ENCODE measurements at places on chromosomes 1 and 21.

DNA sequence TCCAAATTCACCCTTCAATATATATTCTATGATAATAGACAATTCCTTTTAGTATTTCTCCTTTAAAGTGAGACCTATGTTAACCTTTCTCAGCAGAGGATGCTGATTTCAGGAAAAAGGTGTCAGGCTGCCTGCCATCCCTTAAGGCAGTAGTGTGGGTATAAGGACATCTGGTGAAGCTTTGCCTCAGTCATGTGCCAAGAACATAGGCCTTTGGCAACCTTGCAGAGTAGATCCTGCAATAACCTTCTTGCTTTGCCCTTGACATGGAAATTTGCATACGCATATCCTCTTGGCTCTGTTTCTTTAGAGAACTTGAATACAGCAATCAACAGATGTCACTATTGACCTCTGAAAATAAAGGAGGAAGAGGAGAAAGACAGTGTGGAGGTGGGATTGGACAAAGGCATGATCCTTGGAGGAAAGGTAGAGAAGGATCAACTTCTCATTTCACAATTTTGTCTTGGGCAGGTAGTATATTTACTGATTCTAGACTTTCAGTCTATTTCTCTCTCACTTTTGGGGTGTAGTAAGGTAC lies 21.1 kb upstream of the ZRANB2 start:
- DNase-seq: no peak

GRCh38 chr1:7236844-7237515 lies 451.7 kb downstream of the CAMTA1 start:
- no peak for DNase-seq

DNA sequence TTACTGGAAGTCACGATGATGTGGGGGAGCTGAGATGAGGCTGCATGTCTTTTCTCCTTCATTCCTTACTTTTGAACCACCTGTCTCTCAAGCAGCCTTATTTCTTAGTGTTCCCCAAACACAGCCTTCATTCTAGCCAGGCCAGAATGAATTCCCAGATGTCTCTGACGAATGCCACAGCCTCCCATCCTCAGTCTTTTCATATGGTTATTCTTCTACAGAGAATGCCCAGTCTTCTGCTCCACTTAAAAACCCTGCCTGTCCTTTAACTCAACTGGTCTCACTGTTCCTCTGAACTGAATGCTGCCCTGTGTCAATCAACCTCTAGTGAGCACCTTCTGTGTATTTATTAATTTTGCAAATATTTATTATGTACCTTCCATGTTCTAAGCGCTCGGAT lies 156.2 kb downstream of the PLA2G4A start:
- DNase-seq: no peak

DNA sequence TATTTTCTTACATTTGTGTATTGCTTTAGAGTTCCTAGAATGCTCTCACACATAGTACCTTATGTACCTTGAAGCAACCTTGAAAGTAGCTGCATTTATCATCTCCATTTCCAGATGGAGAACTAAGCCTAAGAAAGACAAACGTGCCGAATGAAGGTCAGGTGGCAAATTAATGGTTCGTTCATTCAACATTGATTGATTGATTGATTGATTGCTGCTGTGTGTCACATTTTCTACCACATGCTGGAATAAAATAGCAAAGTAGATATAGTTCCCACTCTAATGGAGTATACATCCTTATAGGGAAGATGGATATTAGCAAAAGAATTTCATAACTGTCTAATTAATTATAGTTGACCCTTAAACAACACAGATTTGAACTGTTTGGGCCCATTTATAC lies 172.2 kb downstream of the SDCCAG8 start:
- DNase-seq: no peak

DNA sequence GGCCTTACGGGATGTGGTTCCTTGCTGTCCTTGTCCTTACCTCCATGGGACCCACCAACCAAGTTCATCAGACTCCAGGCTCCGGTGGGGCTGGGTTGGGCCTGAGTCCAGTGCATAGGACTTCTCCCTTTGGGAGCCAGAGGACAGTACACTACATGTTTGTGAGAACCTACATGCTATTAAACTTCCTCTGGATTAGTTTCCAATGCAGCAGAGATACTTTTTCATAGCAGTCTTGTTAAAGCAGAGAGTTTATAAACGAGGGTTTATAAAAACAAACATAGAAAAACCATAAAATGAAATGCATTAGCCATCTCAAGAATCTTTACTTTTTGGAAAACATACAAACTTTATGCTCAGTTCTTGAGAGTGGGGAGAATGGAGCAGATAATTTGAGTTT lies 33.4 kb downstream of the INKA2 start:
- DNase-seq: no peak

DNA sequence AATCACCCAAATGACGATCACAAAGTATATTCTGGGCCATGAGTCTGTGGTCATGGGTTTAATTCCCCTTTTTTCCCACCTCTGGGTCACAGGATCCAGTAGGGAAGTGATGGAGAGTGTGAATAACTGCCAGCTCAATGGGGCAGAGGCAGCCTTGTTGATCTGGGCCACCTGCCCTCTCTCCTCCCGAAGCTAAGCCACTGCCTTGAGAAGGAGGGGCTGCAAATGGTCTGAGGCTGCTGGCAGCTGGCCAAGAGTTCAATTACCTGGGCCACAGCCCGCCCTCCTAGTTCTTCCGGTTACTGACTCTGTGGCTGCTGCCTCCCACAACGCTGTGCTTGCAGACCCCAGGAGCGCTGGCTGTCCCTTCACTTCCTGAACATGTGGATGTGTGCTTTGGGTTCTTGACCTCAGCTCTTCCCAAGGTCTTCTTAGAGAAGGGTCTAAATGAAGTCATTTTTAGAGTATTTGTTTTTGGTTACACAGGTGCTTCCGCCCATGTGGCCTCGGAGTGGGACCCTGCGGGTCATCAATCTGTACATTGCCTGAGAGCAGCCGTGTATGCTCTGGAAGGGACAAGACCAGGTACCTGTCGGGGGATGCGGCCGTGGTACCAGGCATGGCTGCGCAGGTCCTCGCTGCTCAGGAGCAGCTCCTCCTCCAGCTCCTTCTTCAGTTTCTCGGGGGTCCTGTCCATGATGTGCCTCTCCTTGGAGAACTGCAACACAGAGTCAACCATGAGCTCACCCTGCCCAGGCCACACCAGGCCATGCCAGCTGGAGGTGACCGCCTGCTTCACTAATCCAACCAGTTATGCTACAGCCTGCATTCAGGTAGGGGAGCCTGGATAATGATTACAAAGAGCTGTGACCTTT lies 89.7 kb downstream of the BCAR3 start:
- no peak for DNase-seq

- DNase-seq: no peak
Observed at GRCh38 chr1:184465489-184466146, 78.8 kb downstream of the C1orf21 start.

GRCh38 chr1:112188611-112189010 lies 199.1 kb upstream of the KCND3 start:
- DNase-seq: no peak

Data from stimulated activated CD4-positive, alpha-beta T cell treated with anti-CD3 and anti-CD28 coated beads, Interleukin-4, amount 100 ng/mL, for 4 hours (primary cell).